ENCODE measurements at places on chromosomes 7 and 10.

DNA sequence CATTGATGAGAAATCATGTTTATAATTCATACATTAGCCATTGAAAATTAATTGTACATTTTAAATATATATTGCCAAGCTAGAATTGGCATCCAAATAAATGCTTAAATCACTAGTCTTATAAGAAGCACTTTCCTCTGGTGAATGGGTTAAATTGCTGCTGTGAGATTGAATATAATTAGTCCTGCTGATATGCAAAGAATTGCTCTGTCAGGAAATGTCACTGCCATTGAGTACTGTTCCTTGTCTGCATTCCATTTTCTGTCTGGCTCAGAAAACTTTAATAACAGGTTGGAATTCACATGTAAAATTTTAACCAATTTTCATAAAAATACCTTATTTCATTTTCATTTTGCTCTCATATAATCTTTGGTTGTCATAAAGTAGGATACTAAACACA is 589.1 kb downstream of the MAGI2 start:
- no peak for DNase-seq

GRCh38 chr7:90621125-90621746 is 25.1 kb downstream of the CDK14 start:
- DNase-seq, result no peak

DNA sequence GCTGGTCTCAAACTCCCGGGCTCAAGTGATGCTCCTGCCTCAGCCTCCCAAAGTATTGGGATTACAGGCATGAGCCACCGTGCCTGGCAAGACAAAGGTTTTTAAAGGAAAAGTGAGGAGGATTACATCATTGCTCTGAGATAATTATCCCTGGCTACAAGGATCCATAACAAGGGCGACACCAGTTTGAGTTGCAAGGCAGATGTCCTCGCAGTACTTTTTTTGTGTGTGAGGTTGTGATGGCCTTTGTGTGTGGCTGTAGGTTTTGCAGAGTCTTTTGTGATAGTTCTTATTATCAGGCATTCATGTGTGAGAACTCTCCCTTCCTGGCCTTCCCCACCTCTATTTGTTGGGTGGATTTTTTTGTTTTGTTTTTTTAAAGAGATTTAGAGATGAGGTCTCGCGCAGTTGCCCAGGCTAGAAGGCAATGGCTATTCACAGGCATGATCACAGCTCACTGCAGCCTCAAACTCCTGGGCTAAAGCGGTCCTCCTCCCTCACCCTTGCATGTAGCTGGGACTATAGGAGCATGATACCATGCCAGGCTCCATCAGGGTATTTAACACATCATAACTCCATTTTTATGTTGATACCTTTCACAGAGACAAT is 10.0 kb downstream of the BTBD16 start:
- DNase-seq, result no peak

GRCh38 chr7:79420464-79420863 is 33.0 kb downstream of the MAGI2 start:
- no peak for DNase-seq
